Metanephros (tissue), 2 donors: ENCODE measurements at places on chromosomes 11 and 22. TPM values are rescaled to one million over a fixed set of nuclear protein-coding genes. Genes with fewer than 3 reads are reported as not detected.

Gene UCP3
- total RNA-seq = 1.2 TPM

Gene GGT5
- total RNA-seq = 12.1 TPM

Gene PHOX2A
- total RNA-seq = not detected

Gene BCO2
- total RNA-seq = 6.7 TPM

Gene PLAAT5
- 2.0 TPM for total RNA-seq
